ENCODE measurements at places on chromosomes 6 and 20.

GRCh38 chr20:50690650-50691572 lies at the start of gene RIPOR3:
TSS of gene RIPOR3 (minus strand) at chr20:50691542. CDS start at chr20:50691128, 414 bp downstream.
- DNase-seq = no peak

GRCh38 chr6:106253731-106254130 lies 71.8 kb downstream of the ATG5 start:
- no peak for DNase-seq

GRCh38 chr6:13307508-13307995 lies 20.8 kb downstream of the TBC1D7 start:
- no peak for DNase-seq

- no peak for DNase-seq
Observed at GRCh38 chr6:3534599-3534998, 77.7 kb upstream of the SLC22A23 start.

GRCh38 chr20:44279228-44279627 lies 31.8 kb downstream of the FITM2 start:
- DNase-seq = no peak

DNA sequence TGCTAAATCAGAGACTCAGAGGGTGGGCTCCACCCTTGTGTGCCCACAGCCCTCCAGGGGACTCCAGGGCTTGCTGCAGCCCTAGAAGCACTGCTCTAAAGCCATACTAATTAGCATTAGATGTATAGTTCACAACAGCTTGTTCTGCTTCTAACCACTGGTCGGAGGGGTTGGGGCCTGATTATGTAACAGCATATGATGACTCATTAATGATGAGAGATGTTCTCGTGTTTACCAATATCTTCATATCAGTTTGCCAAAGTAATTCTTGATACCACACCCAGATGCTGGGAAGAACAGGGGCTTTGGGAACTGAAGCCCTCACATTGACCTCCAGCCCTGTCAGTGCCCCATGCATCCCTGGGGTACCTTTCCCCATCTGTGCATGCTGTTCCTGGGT lies 104.1 kb upstream of the FOXA2 start:
- no peak for DNase-seq

DNA sequence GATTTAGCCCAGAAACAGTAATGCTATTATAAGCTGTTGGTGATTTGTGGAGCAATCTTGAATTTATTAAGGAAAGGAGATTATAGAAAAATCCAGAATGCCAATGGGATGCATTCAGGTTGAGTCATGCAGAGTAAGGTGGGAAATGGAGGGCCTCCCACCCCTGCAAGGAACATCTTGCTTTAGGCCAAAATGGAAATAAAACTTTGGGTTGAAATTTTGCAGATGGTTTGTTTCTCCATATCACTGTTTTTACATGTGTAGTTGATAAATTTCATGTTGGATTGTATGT lies 152.4 kb downstream of the BCAS1 start:
- no peak for DNase-seq

DNA sequence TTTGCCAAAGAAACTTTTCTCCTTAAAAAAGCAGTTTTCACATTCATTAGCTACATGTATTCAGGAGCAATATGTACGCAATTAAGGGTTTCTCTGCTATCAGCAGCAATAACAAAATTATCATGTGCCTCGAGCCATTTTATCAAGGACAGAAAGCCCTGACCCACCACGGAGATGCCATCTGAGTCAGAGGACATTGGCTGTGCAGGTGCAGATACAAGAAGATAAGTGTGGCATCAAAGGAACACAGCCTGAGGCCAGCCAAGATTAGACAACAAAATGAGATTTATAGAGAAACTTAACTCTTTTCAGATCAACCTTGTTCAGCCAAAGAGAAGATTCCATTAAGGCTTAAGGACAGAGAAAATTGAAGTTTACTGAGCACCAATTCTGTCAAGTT lies 115.2 kb upstream of the LGSN start:
- DNase-seq = no peak

DNA sequence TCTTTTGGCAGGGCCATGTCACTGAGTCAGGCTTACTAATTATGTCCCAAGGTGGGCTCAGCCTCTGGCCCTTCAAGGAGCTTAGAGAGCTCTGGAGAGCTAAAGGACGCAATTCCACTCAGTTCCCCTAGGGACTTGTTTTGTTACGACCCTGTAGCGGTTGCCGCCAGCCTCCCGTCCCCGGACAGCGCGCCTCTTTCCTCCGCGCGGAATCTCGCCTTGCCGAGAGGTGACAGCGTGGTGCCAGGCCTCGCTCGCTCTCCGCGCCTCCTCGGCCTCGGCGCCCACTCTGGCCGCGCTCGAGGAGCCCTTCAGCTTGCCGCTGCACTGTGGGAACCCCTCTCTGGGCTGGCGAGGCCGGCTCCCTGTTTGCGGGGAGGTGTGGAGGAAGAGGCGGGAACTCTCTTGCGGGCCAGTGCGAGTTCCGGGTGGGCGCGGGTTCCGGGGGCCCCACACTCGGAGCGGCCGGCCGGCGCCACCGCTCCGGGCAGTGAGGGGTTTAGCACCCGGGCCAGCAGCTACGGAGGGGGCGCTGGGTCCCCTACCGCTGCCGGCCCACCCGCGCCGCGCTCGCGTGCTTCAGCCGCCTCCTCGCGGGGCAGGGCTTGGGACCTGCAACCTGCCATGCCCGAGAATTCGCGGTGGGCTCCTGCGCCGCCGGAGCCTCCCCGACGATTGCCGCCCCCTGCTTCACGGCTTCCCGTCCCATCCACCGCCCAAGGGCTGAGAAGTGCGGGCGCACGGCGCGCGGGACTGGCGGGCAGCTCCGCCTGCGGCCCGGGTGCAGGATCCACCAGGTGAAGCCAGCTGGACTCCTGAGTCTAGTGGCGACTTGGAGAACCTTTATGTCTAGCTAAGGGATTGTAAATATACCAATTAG lies 9.9 kb upstream of the ZNF311 start:
- no peak for DNase-seq

GRCh38 chr6:133309579-133309978 lies 68.4 kb downstream of the EYA4 start:
- no peak for DNase-seq

DNA sequence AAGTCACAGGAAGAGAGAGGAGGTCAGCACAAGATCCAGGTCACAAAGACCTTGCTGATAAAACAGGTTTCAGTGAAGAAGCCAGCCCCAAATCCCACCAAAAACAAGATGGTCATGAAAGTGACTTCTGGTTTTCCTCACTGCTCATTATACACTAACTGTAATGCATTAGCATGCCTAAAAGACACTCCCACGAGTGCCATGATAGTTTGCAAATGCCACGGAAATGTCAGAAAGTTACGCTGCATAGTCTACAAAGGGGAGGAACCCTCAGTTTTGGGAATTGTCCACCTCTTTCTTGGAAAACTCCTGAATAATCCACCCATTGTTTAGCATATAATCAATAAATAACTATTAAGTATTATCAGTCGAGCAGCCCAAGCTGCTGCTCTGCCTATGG lies 427.2 kb downstream of the RFPL4B start:
- no peak for DNase-seq

DNA sequence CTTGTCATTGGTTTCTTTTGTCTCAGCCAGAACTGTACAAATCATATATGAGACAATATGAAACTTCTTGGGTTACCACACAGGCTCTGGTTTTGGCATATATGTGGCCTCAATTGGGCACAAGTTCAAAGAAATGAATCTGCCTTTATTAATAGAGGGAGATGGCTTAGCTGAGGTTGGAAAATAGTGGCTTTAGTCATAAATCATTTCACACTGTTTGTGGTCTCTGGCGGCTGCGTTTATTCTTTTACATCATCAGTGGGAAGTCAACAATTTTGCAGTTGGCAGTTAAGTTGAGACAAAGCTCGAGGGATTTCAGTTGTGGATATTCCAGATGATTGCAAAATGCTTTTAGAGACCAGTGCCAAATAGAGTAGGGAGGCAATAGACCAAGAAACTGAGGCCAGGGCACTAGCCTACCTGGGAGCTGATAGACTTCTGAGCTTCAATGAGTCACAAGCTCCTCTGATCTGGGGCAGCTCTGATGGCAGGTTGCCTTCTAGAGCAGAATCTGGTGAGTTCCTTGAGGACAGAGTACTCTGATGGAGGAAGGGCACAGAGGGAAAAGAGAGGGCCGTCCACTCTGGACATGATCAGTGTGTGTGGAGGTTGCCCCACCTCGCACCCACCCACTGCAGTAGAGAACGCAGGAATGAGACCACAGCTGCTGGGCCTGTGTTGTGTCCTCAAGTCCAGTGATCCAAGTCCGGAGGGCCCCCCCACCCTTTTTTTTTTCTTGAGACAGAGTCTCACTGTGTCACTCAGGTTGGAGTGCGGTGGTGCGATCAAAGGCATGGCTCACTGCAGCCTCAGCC lies 73.5 kb downstream of the ARMC2 start:
- DNase-seq = no peak

GRCh38 chr20:44649126-44649525 lies 2.4 kb downstream of the ADA start:
- no peak for DNase-seq

DNA sequence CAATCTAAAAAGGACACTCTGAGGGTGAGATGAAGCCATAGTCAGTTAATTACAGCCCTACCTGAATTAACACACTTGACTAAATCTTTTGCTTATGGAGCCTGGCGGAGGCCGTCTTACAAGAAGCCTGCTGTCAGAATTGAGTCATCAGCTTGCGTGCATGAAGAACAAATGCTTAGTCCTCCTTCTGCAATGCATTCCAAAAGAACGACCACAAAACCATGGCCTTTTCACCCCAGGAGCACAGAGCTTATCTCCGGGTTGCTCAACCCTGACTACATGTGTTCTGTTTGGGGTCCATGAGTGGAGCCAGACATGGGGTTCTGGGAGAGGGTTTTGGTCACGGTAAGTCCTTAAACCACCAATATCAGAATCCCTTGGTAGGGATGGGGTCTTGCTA lies 318.1 kb downstream of the CLIC5 start:
- no peak for DNase-seq

DNA sequence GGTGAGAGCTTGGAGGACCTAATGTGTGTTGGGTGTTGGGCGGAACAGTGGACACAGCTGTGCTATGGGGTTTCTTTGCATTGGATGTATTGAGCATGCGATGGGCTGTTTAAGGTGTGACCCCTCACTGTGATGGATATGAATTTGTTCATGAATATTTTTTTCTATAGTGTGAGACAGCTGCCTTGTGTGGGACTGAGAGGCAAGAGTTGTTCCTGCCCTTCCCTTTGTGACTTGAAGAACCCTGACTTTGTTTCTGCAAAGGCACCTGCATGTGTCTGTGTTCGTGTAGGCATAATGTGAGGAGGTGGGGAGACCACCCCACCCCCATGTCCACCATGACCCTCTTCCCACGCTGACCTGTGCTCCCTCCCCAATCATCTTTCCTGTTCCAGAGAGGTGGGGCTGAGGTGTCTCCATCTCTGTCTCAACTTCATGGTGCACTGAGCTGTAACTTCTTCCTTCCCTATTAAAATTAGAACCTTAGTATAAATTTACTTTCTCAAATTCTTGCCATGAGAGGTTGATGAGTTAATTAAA lies 3.0 kb downstream of the HLA-A start:
- DNase-seq = no peak

DNA sequence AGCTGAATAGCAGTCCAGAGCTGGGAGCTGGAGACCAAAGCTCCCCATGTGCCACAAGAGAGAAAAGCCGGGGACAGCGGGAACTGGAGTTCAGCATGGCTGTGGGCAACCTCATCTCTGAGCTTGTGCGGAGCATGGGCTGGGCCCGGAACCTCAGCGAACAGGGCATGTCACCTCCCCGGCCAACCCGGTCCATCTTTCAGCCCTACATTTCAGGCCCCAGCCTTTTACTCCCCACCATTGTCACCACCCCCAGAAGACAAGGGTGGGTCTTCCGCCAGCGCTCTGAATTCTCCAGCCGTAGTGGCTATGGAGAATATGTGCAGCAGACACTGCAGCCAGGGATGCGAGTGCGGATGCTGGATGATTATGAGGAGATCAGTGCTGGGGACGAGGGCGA lies 4.0 kb downstream of the CUL9 start:
- DNase-seq = no peak

DNA sequence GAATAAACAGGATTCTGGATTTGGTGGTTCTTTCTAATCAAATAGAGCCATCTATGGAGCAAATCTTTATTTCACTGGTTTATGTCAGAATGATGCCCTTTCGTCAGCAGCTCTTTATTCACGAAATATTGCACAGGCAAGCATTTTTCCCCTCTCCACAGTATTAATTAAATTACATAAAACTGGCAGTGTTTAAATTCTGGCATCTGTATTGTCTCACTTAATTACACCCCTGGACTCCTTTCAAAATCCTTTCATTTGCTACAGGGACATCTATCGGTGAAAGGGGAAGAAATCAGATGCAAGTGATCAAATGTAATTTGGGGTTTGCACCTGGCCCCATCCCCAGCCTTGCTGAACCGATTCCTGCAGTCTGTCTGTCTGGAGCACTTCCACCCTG lies 801.9 kb downstream of the QKI start:
- no peak for DNase-seq

GRCh38 chr6:135322427-135323201 lies 141.5 kb downstream of the MYB start:
- no peak for DNase-seq

DNA sequence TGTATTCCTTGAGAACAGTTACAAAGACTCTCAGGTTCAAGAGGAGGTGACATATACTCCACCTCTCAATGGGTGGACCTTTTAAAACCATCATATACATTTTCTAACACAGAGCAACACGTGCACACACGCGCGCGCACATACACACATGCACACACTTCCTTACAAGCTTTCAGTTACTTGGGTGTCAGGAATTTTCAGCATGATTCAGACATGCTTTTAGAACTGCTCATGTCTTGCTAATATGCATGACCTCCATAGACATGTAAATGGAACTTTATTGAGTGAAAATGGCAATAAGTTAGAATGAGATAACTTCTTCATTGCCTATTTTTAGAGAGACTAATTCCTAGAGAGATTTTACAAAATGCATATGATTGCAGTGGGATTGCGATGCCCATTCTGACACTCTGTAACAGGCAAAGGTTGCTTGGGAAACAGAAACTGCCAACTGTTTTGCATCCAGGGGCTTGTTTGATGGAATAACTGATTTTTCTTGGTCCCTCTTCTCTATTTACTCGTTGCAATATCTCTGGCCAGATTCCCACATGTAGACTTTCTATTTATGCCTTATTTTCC lies 531.4 kb upstream of the RNF217 start:
- DNase-seq = no peak

DNA sequence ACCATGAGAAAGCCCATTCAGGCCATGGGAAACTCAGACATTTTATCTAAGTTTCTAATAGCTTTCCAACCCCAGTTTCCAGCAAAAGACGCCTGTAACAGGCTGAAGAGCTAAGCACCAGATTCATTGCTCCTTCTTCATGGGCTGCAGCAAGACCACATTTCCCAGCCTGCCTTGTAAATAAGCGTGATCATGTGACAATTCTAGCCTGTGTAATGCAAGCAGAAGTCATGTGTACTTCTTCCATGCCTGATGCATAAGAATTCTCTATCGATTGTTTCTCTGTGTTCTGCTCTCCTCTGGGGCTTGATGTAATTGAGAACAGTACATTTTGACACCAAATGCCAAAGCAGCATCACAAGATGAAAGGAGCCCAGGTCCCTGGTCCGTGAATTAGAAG lies 6.8 kb downstream of the PCSK2 start:
- no peak for DNase-seq

- DNase-seq = no peak
Observed at GRCh38 chr20:33235696-33236095, at the start of gene BPIFA1. TSS of gene BPIFA1 (plus strand) at chr20:33235996. CDS start at chr20:33237712, 1,716 bp downstream.

GRCh38 chr6:139335447-139336210 lies 38.8 kb downstream of the CITED2 start:
- DNase-seq = no peak

- DNase-seq = no peak
Observed at GRCh38 chr6:142984386-142984785, 39.4 kb upstream of the HIVEP2 start.

GRCh38 chr20:16601047-16601446 lies 27.8 kb upstream of the KIF16B start:
- no peak for DNase-seq
